ENCODE measurements at places on chromosomes 6 and 20.

- DNase-seq = no peak
These were observed 23.5 kb downstream of the SLC17A4 start for GRCh38 chr6:25777856-25778649.

- no peak for DNase-seq
These were observed 40.2 kb upstream of the ZNFX1 start for GRCh38 chr20:49318091-49318429.

DNA sequence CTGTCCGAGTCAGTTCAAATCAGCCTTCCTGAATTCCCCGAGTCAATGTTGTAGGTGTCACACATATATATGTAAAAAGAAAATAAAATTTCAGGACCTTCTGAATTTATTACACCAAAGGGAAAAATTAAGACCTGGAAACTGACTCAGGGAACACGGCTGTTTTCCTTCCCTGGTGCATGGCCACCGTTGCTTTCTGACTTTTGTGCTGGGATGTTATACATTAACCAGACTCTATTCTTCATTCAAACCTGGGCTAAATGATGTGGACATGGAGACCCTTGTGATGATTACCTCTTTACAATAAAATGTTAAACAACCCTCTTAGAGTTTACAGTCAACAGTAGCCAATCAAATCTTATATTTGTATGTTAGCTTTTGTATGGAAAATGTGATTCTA is 51.4 kb upstream of the PLEKHG1 start:
- DNase-seq = no peak

DNA sequence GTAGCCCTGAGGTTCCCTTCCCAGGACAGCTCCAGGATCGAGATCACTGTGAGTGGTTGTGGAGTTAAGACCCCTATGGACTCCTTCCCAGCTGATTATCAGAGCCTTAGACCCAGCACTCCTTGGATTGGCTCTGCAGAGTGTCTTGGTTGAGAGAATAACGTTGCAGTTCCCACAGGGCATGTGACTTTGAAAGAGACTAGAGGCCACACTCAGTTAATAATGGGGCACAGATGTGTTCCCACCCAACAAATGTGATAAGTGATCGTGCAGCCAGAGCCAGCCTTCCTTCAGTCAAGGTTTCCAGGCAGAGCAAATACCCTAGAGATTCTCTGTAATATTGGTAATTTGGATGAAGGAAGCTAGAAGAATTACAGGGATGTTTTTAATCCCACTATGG is 5.2 kb upstream of the BTN2A2 start:
- DNase-seq = no peak

DNA sequence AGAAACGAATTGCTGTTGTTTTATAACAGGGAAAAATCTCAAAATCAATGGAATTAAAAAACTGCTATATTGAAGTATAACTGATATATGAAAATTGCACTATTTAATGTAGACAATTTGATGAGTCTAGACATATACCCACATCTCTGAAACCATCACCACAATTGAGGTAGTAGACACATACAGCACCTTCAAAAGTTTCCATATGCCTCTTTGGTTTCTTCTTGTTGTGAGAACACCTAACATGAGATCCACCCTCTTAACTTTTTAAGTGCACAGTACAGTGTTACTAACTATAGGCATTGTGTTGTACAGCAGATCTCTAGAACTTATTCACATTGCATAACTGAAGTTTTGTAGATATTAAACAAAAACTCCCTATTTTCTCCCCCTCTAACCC is 14.0 kb upstream of the SLC17A5 start:
- DNase-seq = no peak

DNA sequence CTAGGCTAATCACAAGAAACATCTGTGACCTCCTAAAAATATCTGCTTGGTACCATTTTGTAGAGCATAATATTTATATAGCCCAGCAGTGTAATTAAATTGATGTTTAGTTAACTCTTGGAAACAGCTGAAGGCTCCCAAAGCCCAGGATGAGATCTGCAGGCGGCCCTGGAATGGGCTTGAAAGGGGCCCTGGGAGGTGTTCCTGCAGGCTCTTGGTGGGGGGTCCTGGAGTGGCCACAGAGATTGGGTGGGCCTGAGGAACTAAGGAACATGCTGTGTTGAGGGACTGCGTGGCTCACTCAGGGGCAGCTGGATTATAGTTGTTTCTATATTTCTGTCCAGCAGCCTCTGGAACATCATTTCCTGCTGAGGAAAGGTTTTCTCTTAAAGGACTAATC is 9.2 kb downstream of the SCP2D1 start:
- no peak for DNase-seq

DNA sequence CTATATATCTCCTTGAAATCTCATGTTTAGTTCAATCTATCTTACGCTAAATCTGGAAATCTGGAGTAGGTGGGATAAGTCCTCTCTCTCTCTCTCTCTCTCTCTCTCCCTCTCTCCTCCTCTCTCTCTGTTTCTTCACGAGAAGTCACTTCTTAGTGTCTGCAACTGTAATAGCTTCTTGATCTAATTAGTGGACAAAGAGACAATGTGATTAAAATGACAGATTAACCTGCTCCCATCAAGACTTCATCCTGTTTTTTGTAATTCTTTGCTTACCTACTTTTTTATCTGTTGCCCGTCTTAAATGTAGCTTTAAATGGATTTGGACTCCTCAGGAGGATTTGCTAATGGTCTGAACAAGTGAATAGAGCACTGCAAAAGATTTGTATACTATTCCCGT is 2.5 kb upstream of the FYN start:
- no peak for DNase-seq

- DNase-seq = peak; percentile 50
These were observed 280.4 kb upstream of the TAB2 start for GRCh38 chr6:149037051-149037671.

- DNase-seq = no peak
These were observed 1.0 kb upstream of the TGM6 start for GRCh38 chr20:2379511-2380229.

DNA sequence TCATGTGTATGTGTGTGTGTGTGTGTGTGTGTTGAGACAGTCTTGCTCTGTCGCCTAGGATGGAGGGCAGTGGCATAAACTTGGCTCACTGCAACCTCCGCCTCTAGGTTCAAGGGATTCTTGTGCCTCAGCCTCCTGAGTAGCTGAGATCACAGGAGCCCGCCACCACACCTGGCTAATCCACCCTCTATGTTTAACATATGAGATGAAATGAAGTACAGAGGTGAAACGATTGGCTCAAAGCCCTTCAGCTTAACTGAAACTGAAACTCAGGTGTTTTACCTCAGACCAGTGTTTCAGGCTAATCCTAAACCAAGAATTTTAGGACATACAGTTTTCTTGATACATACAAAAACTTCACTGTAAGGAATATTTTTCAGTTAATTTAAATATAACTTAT is 167.3 kb downstream of the KCNQ5 start:
- no peak for DNase-seq

GRCh38 chr6:45712786-45713185 is 302.9 kb downstream of the CLIC5 start:
- no peak for DNase-seq

- no peak for DNase-seq
These were observed 33.7 kb downstream of the RNF146 start for GRCh38 chr6:127300411-127300810.

DNA sequence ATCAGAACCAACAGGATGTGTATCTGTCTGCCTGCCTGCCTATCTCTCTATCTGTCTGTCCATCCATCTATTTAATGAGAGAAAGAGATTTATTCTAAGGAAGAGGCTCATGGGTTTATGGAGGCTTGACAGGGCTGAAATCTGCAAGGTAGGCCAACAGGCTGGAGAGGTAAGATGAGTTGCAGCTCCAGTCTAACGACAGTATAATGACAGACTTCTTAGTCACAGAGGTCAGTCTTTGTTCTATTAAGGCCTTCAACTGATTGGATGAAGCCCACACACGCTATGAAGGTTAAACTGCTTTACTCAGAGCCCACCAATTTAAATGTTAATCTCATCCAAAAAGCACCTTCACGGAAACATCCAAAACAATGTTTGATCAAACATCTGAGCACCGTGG is 100.3 kb upstream of the ENPP5 start:
- no peak for DNase-seq

DNA sequence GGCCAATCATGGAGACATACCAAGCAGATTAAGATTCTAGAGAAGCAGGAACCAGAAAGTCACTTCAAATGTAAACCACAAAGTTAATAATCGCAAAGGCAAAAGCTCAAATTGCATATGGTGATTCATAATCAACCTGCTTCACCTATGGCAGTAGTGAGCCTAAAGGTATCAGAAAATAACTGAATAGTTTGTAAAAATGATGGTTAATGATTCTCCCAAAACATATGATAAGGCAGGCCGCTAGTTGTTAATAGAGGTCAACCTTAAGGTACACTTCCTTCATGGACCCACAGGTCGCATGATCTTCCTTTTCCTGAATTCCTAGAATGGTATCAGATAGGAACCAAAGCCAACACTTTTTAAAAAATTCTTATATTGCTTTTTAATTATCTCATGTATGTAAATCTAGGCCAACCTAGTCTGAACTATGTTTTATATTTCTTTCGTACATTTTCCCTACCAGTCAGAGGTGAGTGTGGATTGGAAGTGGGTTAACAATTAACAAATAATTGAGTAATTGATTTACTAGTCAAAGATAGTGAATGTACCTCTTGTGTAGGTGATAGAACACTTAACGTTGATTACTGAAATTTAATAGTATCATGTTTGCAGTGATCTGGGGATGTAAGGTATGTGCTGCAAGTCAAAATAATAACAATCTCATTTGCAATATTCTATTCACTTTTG is 16.4 kb downstream of the TAAR2 start:
- no peak for DNase-seq

GRCh38 chr6:130780122-130780521 is 47.1 kb upstream of the SMLR1 start:
- DNase-seq = no peak

DNA sequence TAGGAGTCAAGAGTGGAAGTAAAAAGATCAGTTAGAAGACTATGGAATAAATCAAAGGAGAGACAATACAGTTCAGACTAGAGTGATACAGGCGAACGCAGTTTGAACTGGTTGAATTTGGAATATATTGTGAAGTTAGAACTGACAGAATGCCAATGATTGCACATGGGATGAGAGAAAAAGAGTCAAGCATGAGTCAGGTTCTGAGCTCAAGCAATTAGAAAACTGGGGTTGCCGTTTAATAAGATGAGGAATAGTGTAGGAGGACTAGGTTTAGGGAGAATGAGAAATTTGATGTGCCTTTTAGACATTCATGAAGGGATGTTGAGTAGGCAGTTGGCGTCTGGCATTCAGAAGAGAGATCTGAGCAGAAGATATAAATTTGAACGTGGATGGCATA is 8.0 kb downstream of the RNF217 start:
- DNase-seq = no peak

- DNase-seq = no peak
These were observed 46.3 kb downstream of the OR2B2 start for GRCh38 chr6:27865850-27866356.

DNA sequence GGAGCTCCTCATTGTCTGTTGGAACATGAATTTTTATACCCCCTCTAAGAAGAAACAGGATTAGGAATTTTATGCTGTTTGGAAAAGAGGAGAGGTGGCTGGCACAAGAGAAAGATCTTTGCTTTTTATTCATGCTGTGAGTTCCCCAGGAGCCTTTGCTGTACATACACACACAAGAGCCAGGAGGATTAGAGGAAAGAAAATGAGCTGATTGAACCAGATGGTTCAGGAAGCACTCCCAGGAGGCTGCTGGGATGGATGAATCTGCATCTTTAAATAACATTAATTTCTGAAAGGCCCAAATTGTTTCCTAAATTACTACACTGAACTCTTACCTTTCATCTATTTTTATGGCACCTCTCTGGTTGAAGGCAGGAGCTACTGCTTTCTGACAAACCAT is 20.1 kb upstream of the TCP11 start:
- peak; percentile 48 for DNase-seq

- no peak for DNase-seq
These were observed 98.4 kb downstream of the SNX5 start for GRCh38 chr20:17870086-17870740.

- no peak for DNase-seq
These were observed 29.2 kb downstream of the AFDN start for GRCh38 chr6:167855825-167856425.

DNA sequence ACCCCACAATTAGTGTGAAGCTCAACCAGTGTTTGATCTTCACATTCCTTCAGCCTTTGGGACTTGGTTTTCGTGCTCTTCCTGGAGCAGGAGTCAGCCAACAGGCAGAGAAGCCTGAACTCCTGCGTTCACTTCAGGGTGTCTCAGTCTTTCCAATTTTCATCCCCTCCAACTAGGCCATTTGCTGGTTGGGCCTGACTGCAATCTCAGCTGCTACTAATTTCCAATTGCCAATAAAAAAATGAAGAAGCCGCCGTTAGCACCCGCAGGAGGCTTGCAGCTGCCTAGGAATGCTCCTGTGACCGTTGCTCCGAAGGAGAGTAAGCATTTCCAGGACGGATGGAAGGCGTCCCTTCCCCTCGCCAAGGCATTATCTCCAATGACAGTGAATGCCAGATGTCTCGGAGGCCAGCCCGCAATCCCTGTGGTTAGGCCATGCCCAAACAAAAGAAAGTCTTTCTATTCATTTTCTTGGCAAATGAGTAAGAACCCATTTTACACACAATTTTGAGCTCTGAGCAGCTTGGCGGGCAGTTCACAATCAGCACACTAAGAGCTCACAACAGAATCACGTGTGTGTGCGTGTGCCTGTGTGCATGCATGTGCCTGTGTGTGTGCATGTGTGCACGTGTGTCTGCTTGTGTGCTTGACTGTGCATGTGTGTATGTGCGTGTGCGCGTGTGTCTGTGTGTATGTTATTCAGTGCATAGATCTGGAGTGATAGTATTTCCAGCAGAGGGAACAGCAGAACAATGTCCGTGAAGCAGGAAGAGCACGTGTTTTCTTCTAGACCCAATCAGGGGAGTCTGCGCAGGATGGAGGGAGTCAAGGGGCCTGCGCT is 301.2 kb downstream of the SMOC2 start:
- DNase-seq = no peak

GRCh38 chr6:157557559-157557958 is 176.6 kb downstream of the ZDHHC14 start:
- DNase-seq = no peak

GRCh38 chr20:12166053-12166717 is 248.5 kb downstream of the BTBD3 start:
- no peak for DNase-seq

GRCh38 chr6:40343877-40344565 is 243.1 kb downstream of the LRFN2 start:
- peak; percentile 62 for DNase-seq

DNA sequence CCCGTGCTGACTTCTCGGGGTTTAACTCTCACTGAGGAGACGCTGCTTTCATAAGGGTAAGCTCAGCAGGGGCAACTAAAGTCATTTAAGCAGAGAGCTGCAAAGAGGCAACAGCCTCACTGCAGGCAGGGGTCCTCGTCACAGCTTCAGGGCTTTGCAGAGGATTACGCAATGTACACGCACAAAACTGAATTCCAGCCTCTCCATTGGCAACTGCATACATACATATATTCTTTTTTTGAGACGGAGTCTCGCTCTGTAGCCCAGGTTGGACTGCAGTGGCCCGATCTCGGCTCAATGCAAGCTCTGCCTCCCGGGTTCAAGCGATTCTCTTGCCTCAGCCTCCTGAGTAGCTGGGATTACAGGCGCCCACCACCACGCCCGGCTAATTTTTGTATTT is 2.4 kb downstream of the GMEB2 start:
- no peak for DNase-seq
